ENCODE measurements at places on chromosomes 13 and 19.

- DNase-seq: no peak
These were observed 16.1 kb downstream of the ZNF317 start for GRCh38 chr19:9156304-9156703.

GRCh38 chr13:109119896-109120295, 490.5 kb downstream of the MYO16 start:
- no peak for DNase-seq

- no peak for DNase-seq
These were observed 9.1 kb downstream of the CACTIN start for GRCh38 chr19:3617463-3617862.

GRCh38 chr19:39507715-39508364, 7.1 kb upstream of the SELENOV start:
- no peak for DNase-seq

- no peak for DNase-seq
These were observed 31.2 kb upstream of the TEX29 start for GRCh38 chr13:111289251-111289650.

DNA sequence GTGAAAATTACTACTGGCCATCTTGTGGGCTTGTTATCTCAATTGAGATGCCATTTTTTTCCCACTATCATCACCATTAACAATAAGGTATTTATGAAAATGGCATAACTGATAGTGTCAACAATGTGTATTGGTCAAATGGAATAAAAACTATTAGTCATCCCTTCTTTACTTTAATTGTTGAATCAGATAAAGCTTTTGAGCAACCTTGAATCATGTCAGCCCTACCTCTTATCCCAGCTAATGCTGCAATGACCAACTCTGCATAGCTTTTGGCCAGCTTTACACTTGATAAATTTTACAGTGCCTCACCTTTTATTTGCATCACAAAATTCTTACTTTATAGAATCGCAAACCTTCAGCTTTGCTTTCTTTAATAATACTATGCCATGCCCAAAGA, 784.0 kb upstream of the PRR20A start:
- DNase-seq: no peak

GRCh38 chr13:49443704-49444523, at the start of the genes CAB39L and SETDB2:
CAB39L (minus strand) TSS chr13:49444064; CDS start chr13:49382910, 61,154 bp downstream.
SETDB2 (plus strand) TSS chr13:49444274; CDS start chr13:49451894, 7,620 bp downstream.
- DNase-seq: peak; percentile 95

DNA sequence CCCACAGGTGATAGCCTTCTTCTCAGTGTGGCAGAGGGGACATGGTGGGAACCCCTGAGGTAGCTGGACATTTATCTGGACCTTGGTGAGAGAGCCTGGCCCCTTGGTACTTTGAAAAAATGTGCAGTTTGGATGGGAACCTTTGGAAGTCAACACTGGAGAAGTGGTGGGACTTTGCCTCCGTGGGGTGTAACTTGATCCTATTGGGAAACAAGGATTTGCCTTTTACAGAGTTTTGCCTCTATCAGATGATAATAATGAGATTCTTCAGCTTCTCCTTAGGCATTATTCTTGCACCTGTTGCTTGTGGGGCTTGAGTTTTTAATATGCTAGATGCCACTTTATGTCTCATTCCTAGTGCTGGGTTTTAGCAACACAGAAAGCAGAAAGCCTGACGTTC, 99.0 kb downstream of the ERCC5 start:
- DNase-seq: no peak

DNA sequence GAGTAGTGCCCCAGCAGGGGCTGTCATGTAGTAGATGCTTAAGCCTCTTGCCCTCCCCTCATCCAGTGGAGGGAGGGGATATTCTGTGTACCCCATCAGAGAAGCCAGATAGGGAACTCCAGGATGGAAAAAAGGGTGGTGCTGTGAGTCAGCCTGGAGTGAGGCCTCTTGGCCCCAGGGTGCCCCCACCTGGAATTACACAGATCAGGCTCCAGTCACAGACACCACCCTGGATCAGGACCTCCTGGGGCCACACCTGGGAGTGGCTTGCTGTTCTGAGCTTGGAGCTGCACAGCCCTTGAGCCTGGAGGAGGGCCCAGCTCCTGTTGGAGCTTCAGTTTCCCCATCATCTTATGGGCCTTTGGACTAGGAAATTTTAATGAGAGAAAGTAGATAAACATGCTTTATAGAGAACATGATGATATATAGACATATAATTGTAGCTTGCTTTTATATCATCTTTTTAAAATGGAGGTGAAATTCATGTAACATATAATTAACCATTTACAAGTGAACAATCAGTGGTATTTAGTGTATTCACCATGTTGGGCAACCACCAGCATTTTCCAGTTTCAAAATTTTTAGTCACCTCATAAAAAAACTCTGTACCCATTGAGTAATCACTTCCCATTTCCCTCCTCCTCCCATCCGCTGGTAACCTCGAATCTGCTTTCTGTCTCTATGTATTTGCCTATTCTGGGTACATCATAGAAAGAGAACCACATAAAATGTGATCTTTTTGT, 24.6 kb downstream of the CYP4F22 start:
- no peak for DNase-seq

- DNase-seq: no peak
These were observed 127.6 kb downstream of the TNFRSF19 start for GRCh38 chr13:23697772-23698313.

- no peak for DNase-seq
These were observed 2.9 kb downstream of the SLC7A9 start for GRCh38 chr19:32866564-32867265.

DNA sequence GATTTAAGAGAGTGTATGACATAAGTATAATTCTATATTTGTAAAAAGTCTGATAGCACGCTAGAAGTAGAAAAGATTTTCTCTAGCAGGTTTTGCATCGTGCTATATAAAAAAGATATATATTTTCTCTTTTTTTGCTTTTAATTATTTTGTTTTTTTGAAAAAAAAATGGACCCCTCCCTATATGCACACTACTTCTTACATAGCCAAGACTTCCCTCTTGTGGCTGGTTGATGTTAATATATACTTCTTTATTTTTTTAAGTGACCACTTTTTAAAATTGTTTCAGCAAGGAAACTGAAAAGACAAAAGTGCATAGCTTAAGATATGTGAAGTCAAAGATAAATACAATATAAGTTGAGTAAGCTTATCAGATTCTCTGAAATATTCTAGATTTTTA, 1202.8 kb downstream of the DIAPH3 start:
- no peak for DNase-seq

GRCh38 chr19:16330806-16331690, 6.4 kb downstream of the KLF2 start:
- no peak for DNase-seq
